ENCODE measurements at places on chromosomes 1 and 21.
A peak's percentile ranks its signal among the peaks of the same experiment; 100 is the strongest.

GRCh38 chr1:190303501-190303900, 174.2 kb downstream of the BRINP3 start:
- DNase-seq, result no peak

DNA sequence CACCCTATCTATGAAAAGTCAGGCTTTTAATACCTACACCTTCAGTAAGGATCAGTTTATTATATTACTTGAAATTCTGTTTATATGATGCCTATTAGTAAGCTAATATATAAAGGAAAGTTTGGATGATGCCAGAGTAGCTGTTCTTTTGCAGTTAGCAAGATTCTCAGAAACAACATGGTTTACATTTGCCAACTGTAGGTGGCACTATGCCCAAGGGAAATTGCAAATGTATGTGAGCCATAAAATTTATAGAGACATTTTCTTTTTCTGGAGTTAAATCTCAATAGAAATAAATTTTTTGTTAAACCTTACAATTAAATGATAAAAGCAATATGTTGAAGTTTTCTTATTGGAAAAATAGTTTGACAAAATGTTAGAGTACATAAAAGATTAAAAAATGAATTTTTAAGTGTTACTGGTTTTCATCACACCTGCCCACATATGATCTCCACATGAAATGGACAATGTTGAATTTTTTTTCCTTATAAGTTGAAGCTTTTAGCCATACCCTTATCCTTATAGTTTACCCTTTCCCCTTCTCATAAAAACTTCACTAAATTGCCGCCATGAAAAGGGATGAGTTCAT, 32.1 kb upstream of the EPHX4 start:
- DNase-seq, result peak; percentile 8

- DNase-seq, result no peak
These were observed 17.8 kb upstream of the OVAAL start for GRCh38 chr1:180540697-180541594.

- no peak for DNase-seq
These were observed at the start of gene TMEM54 for GRCh38 chr1:32900956-32901822. Gene TMEM54, minus strand, starts transcription at chr1:32901389. Its CDS starts 151 bp downstream, at chr1:32901238.

- no peak for DNase-seq
These were observed 3.2 kb upstream of the C8B start for GRCh38 chr1:56968878-56969495.

- DNase-seq, result no peak
These were observed 96.3 kb downstream of the PLPP3 start for GRCh38 chr1:56483104-56483503.

DNA sequence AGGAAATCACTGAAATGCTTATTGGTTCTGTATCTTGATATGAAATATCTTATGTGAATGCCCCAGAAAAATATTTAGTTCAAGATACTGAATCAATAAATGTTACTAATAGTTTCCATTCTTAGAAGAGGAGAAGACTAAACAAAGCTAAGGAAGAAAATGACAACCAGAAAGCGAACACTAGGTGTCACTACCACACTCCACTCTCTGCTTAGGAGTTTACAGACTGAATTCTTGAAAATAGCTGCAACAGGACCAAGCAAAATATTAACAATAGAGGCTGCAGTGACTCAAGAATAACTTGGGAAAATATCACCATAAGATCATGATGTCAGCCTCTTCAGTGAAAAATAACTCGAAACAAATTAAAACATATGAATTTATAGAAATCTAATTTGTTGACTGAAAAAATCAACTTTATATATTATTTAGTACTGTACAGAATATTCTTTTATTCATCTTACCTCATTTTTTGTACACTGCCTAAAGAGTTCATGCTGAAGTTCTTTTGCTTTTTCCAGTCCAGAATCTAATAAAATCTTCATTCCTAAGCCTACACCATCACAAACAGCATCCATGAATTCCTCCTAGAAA, 61.6 kb downstream of the KIF14 start:
- DNase-seq, result no peak

- DNase-seq, result no peak
These were observed 6.2 kb downstream of the CROCC start for GRCh38 chr1:16927711-16928485.

- no peak for DNase-seq
These were observed 27.3 kb upstream of the BCAR3 start for GRCh38 chr1:93708734-93709481.

DNA sequence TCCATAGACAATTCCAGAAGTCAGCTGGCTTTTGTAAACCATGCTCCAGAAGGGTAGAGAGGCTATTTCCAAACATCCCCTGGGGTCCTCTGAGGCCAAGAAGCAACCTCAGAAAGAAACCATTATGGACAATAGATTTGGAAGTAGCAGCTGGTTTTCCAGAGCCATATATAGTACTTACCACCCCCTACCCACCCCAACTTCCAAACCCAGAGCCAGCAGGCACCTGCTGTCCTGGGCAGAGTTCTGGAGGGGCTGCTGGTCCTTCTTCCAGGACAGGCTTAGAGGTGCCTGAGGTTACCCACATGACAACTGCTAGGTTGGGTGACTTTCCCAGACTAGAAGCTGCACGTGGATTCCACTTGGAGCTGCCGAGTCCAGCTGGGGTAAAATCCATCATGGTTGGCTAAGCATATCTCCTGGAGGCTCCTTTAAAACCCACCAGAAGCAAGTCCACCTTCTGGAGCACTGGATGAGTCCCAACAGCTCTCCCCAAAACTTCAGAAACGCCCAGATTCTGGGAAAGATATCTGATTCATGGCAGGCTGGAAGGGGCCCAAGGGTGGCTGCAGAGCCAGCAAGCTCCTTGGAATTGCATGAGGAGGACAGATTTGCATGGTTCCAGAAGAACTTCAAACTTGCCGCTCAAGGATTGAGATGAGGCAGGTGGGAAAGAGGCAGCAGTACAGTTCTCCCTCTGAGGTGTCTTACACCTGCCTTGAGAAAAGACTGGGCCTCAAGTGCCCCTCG, 5.8 kb downstream of the MYCL start:
- DNase-seq, result no peak

GRCh38 chr21:42216726-42217572, 2.0 kb upstream of the ABCG1 start:
- DNase-seq, result no peak

- DNase-seq, result no peak
These were observed 347.4 kb upstream of the ADGRL2 start for GRCh38 chr1:81453367-81453703.

DNA sequence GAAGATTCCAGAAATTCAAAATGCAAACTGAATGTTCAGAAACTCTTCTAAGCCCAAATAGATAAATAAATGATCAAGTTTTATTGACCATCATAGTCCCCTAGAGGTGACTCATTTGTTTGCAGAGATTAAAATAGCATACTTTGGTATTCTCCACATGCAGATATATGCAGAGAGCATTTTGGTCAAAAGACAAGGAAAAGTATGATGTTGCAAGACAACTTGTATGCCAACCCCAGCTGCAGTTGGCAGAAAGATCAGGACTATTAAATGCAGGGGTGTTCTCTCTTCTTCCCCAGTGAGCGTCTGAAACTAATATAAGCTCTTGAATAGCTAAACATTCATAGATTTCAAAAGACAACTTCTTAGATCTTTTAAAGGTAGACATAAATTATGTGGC, 404.9 kb downstream of the LTN1 start:
- DNase-seq, result no peak

DNA sequence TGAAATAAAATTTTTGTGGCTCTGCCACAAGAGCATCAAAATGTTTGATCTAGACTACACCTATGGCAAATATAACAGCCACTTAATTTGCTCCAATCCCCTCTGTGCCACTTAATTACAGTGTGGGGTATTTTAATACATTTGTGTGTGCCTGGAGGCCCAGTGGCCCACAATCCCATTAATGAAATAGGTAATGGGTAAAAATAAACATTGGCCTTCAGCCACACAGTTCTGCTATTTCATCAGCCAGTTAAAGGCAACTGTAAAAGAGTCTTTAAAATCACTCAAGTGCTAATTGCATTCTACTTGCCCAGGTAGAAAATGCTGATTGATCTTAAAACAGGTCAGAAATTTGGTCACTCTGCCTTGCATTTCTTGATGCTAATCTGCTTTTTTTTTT, 151.6 kb upstream of the UBE2U start:
- no peak for DNase-seq

GRCh38 chr21:31888936-31889371, 16.1 kb downstream of the HUNK start:
- no peak for DNase-seq

- no peak for DNase-seq
These were observed 58.5 kb downstream of the DNM3 start for GRCh38 chr1:171899838-171900237.

DNA sequence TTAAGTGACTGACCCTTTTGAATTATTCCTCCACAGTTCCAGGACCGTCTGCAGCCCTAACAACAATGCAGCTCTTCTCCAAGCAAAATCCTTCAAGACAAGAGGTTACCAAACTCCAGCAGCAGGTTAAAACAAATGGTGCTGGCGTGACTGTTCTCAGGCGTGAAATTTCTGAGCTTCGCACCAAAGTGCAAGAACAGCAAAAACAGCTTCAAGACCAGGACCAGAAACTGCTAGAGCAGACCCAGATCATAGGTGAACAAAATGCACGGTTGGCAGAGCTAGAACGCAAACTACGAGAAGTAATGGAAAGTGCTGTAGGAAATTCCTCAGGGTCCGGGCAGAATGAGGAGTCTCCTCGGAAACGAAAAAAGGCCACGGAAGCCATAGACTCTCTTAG, 25.7 kb upstream of the DEGS1 start:
- DNase-seq, result no peak

GRCh38 chr1:42529724-42530181, 66.7 kb downstream of the CCDC30 start:
- DNase-seq, result no peak

DNA sequence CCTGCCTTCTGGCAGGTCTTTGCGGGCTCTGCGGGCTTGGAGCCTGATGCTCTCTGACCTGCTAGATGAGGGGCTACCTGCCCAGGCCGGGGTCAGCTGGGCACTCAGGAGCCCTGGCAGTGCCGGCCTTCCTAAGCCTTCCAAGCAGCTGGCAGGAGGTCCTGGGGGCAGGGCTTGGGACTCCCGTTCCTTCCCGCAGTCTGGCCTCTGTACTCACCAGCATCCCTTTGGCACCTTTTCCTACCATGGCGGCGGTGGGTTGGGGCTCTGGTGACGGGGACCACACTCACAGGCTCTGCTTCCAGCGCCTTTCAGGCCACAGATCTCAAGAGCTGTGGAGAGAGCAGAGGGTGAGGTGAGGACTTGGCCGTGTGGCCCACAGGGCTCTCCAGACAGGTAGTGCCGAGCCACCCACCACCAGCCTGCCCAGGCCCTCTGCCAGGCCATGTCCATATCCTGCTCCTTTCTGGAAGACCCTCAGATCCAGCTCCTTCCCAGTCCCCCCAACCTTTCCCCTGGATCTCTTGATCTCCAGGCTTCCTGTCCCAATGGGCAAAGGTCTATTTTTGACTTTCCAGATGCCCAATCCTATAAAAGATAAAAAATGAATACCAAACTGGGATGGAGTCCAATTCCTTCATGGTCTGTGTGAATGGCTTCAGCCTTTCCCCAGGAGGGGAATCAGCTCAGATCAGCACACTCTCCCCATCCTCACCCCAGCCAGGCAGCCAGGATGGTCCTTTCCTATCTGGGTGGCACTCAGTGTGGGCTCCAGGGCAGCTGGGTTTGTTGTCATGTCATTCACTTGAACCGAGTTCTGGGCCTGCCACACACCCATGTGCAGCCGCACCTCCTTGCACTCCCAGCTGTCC, 7.0 kb downstream of the SLC6A9 start:
- DNase-seq, result no peak

GRCh38 chr1:920521-920920, 3.2 kb upstream of the SAMD11 start:
- DNase-seq, result no peak

DNA sequence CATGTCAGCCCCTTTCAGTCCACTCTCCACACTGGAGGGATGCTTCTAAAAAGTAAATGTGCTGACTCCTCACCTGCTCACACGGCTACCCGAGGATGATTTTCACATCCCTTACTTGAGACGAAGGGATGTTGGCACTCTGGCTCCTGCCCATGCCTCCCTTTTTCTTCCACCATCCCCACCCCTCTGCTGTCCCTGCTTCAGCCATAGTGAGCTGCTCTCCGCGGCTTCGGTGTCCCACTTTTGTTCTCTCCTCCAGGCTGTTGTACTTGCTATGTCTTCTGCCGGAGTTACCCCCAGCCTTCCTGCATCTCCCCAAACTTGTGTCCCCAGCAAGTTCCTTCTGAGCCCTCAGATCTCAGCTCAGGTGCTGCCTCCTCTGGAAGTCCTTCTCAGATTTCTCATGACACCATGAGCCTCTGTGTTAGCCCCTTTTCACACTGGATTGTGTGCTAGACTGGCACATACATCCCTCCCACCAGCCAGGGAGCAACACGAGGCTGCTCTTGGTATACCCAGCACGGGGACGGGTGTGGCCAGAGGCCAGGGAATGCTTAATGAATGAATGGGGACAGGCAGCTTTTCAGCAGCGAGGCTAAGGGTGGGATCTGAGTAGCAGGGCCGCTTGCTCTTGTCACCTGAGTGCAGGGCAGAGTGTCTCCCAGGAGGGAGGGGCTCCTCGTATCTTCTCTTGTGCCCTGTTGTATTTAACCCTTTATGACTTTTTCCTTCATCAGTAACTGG, 1.3 kb downstream of the ACOT11 start:
- no peak for DNase-seq

DNA sequence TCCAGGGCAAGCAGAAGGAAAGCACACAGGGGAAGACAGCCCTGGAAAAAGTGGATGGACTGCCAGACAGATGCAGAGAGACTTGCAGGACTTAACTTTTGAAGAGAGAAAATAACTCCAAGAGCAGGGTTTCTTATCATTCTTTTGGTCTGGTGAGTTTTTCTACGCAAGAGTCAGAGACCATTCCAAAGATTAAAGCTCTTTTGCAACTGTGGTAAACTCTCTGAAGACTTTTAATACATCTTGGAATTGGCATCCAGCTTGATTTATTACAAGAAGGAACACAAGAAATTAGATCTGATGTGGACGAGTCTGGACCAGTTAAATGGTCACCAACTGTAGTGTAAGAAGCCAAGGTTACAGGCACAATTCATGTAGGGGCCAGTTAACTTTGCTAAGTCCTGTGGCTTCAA, 153.4 kb downstream of the SIPA1L2 start:
- no peak for DNase-seq

DNA sequence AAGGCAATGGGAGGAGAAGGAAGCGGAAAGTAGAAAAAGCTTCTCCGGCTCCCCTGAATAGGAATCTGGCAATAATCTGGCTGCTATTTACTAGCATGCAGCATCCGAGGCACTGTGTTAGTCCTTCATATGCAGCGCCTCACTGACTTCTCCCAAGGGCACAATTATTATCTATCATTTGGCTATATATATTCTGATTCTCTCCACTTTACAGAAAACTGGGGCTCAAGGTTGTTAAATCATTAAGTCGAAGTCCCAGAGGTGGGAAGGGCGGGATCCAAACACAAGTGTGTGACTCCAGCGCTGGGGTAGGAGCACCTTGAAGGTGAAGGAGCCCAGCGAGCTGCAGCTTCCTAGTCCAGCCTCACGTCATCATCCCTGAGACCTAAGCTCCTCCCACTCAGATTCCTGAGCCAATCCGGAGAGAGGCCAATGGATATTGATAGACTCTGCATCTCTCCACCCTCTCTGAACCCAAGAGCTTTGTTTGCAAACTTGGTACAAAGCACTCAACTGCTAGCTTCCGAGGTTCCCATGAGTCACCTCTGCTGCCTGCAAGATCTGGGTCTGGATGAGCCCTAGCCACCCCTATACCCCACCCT, 16.6 kb upstream of the EYA3 start:
- no peak for DNase-seq

Measured in stimulated activated CD8-positive, alpha-beta memory T cell treated with anti-CD3 and anti-CD28 coated beads, Interleukin-2, amount 100 ng/mL, for 48 hours (primary cell).